ENCODE measurements at places on chromosomes 7 and 10.

DNA sequence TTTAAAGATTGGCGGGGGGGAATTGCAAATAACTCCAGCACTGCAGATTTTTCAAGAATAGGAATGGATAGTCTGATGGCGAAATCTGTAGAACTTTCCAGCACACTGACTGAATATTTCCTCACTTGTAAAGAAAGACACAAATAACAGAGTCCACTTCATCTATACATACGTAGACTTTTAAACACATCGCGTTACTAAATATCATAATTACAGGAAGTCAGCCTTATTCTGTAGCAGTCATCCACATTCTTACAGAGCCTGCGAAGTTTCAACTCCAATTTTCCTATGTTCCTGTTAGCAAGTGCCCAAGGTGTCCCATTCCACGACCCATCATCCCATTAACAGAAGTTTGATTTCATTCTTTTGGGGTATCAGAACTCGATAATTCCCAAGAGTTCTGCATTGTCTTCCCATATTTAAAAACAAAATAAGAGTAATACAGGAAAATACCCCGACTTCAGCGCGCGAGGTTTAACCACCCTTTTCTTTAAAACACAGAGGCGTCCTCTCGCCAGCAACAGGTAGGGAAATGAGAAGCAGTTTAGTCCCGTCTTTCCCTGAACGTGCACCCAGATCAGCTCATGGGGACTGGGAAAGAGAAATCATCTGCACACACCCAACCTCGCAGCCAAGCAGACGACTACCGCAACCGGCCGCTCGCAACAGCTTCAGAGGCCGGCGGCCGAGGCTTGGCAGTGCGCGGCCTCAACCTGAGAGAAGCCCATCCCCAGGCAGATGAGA, 880 bp downstream of the HERC4 start:
- no peak for DNase-seq

- DNase-seq: no peak
Observed at GRCh38 chr7:12687718-12688171, 312 bp downstream of the ARL4A start.

- peak; percentile 25 for DNase-seq
Observed at GRCh38 chr10:3048119-3049019, 19.0 kb upstream of the PFKP start.

DNA sequence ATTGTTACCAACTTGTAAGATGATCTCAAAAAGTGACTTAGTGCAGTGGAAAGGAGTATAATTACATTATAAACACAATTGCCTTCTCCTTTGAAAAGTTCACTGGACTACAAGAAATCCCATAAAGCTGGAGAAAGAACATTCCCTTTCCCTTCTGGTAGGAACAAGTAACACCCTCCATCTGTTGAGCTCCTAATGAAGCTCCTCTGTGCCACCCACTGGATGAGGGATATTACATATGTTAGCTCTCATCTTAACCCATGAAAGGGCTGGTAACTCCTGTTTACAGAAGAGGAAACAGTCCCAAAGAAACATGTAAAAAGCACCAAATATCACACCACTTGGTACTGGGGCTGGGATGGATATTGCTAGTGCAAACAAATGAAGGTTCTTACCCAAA, 8.1 kb downstream of the PGAM1 start:
- DNase-seq: no peak

DNA sequence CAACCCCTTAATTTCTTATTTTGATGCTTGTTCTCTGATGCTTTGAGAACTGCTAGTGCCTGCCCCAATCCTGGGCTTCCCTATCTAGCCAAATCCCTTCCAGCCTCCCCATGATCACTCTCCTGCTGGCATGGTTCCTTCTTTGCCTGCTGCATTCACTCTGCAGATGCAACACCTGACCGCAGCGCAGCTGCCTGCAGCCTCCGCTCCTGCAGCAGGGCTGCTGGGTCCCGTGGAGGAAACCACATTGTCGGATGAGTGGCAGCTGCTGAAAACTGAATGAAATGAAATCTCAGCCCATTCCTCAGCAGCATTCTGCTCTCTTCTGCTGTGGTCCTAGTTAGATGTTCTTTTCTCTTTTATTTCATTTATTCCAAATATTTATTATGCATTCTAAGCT, 320.3 kb downstream of the CCDC3 start:
- DNase-seq: no peak

DNA sequence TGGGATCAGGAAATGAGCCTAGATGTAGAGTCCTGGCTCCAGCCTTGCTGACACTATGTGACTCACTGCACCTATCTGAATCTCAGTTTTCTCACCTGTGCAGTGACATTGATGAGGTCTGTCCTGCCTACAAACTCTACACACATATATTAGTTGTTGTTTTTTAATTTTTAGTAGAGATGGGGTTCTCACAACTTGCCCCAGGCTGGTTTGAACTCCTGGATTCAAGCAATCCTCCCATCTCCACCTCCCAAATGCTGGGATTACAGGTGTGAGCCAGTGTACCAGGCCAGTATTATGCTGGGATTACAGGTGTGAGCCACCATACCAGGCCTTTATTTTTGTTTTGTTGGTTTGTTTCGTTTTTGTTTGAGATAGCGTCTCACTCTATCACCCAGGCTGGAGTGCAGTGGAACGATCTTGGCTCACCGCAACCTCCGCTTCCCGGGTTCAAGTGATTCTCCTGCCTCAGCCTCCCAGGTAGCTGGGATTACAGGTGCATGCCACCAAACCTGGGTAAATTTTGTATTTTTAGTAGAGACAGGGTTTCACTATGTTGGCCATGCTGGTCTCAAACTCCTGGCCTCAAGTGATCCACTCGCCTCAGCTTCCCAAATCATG, 11.8 kb upstream of the DDIT4 start:
- no peak for DNase-seq

GRCh38 chr7:134176037-134176350, 48.9 kb downstream of the LRGUK start:
- no peak for DNase-seq

DNA sequence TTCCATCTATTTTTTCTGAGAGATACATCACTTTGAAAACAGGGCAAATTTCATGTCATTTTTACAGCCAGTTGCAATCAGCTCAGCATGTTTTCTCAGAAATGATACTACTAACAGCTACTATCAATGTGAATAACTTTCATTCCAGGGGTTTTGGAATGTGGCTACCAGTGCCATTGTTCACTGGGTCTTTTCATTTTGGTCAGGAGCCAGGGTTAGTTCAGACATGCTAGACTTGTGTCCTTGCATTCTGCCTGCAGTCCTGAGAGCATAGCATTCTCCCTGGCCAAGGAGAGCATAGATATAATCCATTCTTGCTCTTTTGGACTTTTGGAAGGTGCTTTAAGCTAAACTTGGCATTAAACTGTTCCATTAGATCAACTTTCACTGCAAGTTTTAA, 160.9 kb upstream of the NEBL start:
- no peak for DNase-seq

GRCh38 chr10:98340940-98341310, 72.9 kb upstream of the LOXL4 start:
- no peak for DNase-seq

DNA sequence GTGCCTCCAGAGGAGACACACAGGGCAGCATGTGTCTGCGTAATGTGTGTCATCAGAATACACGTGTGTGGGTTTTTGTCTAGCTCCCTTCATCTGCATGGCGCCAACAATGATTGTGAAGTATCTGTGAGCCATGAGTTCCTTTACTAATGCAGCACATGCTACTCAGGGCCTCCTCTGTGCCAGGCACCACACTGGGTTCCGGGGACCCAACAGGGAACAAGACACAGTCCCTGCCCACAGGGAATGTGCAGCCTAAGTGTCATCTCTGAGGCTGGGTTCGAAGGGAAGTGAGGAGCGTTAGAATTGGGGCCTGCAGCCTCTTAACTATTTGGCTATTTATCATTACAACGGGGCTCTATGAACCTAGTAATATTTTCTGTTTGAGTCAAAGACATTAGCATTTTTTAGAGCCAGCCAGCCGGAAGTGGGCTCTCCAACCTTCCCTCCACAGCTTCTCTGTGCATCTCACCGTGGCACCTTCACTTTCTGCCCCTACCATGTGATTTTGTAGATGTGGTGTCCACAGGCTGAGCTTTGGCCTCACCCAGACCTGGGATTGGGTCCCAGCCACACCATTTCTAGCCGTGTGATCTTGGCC, 43.9 kb upstream of the SRGN start:
- DNase-seq: no peak

- DNase-seq: no peak
Observed at GRCh38 chr7:55574051-55574717, 1.9 kb upstream of the VOPP1 start.

- DNase-seq: no peak
Observed at GRCh38 chr7:14048889-14049288, 59.4 kb upstream of the ETV1 start.

DNA sequence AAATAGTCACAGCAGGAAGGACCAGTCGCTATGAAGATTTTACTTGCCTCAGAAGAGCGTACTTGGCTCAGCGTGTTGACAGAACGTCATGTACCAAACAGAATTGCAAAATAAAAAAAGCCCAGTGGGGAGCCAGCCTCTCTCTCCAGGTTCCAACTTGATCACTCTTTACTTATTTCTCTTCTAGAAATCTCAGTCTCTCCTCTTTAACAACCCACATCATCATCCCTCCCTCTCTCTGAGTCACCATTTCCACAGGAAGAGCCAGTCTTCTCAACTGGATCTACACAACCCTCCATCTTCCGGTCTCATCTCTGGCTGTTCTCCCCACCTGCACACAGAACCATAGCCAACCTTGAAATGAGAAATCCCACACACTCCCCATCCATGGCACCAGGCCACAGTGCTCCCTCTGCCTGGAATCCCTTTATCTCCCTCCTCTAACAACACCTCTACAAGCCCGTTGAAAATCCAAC, 718.3 kb downstream of the GRID1 start:
- no peak for DNase-seq

DNA sequence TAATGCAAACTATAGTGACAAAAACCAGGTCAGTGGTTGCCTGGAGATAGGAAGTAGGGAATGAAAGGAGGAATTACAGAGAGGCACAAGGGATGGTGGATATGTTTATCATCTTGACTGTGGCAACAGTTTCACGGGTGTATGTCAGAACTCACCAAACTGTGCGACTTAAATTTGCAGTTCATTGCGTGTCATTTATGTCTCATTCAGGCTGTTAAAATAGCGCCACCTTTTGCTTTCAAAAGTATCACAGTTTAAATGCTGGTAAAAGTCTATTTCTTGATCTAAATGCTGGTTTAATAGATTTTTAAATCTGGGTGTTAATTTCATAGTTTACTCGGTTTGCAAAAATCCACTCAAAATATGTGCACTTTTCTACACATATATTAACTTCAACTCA, 51.0 kb downstream of the PTTG1IP2 start:
- no peak for DNase-seq

DNA sequence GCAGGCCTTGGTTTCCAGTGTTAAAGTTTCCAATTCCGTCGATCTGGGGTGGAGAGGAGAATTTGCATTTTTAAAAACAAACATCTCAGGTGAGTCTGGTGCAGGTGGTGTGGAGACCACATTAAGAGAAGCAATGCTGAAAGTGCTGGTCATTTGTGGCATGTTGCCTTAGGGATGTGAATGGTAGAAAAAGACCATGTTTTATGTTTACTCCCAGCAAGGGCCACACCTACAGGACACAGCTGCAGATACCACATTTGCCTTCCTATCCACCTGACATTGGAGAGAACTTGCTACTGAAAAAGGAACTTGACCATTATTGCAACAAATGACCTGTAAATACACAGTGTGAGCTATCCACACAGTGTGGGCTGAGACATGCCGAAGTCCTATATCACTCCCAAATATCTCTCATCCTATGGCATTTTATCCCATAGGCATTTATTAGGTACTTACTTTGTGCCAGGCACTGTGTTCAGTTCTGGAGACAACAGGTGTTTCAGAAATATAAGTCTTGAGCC, 183.1 kb downstream of the NRP1 start:
- DNase-seq: no peak

DNA sequence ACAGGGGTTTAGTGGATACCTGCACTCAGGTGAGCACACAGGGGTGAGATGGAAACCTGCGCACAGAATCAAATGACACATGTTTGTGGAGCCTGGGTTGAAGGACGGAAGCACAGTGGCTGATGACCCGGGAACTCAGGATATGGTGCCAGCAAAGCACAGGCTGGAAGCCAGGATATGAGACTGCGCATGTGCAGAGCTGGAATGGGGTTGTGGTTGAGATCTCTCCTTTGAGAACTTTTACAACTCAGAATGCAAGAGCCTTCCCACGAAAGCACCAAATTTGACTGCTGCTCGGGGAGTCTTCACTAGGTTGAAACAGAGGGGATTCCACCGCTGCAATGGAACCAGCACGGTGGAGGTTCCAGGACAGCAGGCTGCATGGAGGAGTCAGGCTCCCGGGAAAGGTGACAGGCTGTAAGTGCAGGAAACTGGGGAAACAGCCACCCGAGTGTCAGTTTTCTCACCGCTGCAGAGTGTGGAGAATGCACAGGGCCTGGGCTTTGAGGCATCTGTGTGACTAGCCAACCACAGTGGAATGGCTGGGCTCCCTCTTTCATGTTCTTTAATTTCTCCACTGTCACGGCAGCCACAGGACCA, 133.4 kb upstream of the TCERG1L start:
- no peak for DNase-seq

DNA sequence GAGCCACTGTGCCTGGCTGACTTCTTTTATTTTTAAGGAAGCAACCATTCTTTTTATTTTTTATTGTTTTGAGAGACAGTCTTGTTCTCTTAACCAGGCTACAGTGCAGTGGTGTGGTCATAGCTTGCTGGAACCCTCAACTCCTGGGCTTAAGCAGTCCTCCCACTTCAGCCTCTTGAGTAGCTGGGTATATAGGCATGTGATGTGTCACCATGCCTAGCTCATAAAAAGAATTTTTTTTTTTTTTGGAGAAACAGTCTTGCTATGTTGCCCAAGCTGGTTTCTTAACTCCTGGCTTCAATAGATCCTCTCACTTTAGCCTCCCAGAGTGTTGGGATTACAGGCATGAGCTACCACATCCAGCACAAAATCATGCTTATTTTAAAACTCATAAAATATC, 5.8 kb downstream of the MCU start:
- no peak for DNase-seq

- DNase-seq: no peak
Observed at GRCh38 chr10:98269435-98269912, 1.5 kb upstream of the LOXL4 start.

DNA sequence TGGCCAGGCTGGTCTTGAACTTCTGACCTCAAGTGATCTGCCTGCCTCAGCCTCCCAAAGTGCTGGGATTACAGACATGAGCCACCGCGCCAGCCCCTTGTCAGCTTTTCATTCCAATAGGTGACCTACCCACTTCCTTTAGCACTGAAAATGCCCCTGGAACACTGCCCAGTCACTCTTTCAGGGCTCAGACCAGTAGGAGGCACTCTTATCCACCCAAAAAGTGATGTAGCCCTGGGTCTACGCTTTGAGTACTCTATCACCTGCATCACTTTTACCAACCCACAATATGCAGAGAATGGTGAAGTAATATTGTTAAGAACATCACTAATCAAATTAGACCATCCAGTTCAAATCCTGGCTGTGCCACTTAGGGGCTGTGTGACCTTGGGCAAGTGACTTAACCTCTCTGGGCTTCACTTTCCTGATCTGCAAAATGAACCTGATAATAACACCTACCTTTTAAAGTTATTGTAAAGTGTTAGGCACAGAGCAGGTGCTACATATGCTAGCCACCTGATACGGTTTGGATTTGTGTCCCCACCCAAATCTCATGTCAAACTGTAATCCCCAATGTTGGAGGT, 5.2 kb downstream of the CALN1 start:
- DNase-seq: no peak
